DMS 273 treated with DMSO at 0.1 percent for 48 hours (cell line): ENCODE measurements at places on chromosomes 7 and 10.

DNA sequence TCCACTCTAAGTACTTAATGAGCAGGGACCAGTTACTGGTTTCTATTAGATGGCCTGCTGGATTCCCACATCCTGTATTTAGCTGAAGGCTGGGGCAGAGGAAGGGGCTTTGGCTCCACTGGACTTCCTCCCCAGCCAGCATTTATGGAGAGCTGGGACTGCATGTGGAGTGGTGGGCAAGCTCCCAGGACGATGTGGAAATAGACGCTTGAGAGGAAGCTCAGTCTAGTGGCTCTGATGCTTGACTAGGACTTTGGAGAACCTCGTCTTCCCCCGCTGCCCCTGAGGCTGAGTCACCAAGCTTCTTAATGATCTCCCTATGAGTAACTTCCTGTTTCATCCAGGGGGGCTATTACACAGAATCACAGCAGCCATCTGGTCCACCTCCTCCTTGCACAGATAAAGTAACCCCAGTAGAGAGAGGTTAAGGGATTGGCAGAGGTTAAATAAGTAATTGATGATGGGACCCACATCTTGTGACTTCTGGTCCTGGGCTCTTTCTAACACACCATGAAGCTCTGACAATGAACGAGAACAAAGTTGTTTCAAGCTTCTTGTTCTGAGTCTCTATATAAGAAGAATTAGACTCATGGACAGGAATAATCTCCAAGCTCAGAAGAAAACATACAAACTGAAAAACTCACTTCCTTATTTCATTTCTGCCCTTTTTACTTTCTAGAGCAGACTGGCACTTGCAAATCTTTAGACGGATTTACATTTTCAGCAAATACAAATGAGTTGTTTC, 126.2 kb downstream of the PRPF18 start:
- DNase-seq = peak; percentile 57

GRCh38 chr7:97317575-97317974, 200.1 kb downstream of the SDHAF3 start:
- no peak for DNase-seq

- no peak for DNase-seq
Observed at GRCh38 chr7:50974240-50974639, 191.5 kb upstream of the GRB10 start.

DNA sequence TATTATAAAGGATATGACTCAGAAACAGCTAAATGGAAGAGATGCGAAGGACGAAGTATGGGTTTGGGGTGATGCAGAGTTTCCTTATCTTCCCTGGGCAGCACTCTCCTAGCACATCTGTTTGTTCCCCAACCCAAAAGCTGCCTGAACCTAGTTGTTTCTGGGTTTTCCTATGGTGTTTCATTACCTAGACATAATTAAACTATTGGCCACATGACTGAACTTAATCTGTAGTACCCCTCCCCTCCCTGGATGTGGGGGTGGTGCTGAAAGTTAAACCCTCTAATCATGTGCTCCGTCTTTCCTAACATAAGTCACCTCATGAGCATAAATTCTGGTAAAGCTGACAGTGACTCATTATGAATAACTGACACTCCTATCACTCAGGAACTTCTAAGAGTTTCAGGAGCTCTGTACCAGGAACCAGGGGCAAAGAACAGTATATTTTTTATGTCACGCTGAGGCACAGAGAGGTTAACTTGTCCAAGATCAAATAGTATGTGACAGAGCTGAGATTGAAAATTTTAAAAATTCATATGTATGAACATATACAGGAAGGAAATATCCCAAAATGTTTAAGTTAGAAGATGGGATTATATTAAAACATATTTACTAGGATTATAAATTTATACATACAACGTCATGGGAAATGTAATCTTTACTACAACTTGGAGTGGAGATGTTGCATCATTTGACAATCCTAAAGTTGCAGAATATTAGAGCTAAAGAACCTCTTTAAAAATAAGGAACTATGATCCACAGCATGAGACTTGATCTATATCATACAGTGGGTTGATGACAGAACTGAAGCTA, 4.8 kb downstream of the STRIP2 start:
- no peak for DNase-seq

GRCh38 chr10:132674311-132674710, 111.6 kb downstream of the NKX6-2 start:
- DNase-seq = no peak

DNA sequence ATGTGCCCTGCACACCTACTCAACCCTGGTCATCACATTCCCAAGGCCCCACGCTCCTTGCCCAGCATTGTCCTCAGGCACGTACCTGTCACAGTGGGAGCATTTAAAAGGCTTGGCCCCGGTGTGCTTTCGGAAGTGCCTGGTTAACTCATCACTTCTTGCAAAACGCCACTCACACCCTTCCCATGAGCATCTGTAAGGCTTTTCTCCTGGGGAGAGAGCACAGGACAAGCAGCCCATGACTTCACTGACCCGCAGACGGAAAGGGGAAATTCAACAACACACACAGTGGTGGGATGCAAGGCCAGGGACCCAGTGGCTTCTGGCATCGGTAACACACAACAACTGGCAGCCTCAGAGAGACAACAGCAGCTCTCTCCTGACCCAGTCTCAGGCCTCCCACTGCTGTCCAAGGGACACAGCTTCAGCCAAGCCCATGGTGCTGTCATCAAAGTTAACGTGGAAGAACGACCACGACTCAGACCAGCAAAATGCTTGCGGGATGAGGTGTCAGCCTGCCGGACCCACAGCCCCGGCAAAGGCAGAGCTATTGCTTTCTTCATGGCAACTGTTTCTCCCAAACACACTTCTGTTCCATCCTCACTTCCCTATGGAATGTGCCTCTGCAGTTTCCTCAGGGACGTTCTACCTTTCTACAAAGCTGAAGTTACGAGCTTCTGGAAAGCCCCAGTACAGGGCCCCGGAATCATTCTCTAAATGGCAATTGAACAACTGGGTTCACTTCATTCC, 4.8 kb downstream of the KLF6 start:
- no peak for DNase-seq

DNA sequence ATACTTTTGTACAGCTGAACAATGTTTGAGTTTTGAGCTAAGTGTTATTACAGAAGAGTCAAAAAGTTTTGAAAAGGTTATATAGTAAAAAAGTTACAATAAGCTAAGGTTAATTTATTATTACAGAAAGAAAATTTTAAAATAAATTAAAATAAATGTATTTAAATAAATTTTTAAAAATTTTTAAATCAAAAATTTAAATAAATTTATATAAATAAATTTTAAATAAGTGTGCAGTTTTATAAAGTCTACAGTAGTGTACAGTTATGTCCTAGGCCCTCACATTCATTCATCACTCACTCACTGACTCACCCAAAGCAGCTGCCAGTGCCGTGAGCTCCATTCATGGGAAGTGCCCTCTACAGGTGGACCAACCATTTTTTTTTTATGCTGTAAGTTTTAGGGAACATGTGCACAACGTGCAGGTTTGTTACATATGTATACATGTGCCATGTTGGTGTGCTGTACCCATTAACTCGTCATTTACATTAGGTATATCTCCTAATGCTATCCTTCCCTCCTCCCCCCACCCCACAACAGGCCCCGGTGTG, 462.9 kb upstream of the ZMIZ1 start:
- DNase-seq = no peak

- DNase-seq = peak; percentile 47
Observed at GRCh38 chr7:35537067-35538023, 157.6 kb downstream of the HERPUD2 start.

DNA sequence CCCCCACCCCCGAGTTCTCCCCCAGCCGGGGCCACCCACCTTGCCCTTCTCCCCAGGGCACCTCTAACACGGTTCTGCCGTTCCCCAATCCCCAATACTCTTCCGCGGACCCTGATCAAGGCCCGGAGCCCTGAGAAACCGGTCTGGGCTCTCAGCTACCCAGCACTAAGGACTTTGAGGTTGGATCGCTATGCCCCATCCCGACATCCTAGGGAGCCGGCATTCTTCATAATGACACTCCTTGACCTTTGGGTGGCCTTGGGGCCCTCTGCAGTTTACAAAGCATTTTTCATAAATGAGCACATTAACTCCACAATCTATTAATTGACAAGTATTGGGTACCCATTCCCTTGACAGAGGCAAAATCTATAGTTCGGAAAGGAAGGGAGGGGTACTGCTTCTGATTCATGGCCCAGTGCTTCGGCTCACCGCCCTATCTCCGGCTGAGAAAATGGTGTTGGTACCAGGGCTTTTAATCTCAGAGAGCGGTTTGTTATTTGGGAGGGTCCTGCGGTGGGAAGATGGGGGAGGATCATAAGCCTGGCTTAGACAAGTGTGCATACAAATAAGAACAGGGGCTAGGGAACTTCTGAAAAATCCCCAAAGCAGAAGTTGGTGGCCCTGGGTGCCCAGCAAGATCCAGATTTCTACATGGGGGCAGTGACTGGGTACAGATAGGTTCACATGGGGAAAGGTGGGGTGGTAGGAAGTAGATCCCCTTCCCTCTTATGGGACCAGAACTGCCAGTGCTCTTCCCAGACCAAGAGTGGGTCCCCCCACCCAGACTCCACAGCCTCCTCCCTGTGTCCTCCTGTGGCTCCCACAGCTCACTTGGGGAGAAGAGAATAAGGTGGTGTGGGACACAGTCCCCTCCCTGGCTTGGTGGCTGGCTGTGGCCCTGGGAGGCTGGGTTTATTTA, 3.2 kb downstream of the IMPDH1 start:
- no peak for DNase-seq

DNA sequence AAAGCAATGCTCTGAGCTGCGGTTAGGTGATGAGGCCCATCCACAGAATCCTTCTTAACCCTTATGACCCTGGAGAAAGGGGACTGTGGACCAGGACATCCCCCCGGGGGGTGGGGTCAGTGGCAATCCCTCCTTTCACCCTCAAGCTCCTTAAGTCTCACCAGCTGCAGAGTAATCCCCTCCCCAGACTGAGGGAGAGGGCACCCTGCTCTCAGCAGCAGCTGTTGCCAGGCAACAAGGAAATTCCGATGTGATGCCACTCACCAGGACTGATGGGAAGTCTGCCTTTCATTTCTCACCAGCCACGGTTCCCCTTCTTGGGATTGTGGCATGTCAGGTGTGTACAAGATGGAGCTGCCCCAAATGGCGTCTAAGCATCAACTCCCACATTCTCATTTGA, 129.6 kb downstream of the DOCK1 start:
- no peak for DNase-seq

GRCh38 chr7:45435846-45436245, 138.3 kb upstream of the ADCY1 start:
- DNase-seq = no peak

DNA sequence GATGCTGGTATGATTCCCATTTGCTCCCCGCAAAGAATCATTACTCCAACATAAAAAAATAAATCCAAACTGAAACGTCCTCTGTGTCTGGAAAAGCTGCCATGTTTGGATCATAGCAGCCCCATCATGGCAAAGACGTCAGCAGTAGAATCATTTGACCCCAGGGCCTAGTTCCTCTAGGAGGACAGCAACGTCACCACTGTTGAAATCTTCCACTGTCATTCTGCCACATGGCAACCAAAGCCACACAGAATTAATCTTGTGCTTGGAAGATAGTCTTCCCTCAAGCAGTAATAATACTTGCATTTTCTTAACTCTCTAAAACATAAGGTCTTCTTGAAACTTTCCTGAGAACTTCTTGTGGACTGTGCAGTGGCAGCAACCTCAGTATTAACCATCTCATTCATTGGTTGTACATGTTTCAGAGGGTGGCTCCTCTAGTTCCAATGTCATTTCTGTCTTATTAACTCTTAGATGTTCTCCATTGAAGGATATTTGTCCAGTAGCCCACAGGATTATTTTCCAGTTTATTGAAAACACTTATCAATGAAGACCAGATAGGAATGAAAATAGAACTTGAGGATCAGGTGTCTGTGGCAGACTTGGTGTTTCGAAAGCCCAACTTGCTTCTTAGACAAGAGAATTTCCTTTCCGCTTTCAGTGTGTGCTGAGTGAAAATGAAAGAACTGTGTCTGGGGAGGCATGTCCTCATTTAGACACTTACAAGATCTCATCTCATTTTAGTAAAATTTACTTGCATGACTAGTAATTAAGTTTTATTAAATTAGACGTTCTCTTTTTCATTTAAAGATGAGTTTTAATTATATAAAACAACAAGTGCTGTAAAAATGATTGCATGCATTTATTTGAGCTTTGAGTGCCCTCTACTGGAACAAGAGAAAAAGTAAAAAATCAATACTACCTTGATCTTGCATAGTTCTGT, 28.9 kb upstream of the INHBA start:
- DNase-seq = no peak

DNA sequence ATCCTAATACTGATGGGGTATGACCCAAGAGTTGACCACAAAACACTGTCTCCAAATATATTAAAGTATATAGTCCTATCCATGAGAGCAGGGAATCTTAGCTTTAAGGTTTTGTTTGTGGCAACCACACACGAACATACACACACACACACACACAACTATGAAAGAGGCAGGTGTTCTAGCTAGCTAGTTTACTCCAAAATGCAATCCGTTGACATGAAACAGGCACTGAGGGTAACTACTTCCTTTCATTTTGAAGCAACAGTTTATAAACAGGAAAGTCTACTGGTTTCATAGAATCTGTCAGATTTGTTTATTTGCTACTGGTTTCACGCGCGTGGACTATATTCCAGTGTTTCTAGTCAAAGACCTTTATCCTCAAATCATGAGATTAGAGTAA, 14.8 kb downstream of the HTR5A start:
- DNase-seq = no peak

DNA sequence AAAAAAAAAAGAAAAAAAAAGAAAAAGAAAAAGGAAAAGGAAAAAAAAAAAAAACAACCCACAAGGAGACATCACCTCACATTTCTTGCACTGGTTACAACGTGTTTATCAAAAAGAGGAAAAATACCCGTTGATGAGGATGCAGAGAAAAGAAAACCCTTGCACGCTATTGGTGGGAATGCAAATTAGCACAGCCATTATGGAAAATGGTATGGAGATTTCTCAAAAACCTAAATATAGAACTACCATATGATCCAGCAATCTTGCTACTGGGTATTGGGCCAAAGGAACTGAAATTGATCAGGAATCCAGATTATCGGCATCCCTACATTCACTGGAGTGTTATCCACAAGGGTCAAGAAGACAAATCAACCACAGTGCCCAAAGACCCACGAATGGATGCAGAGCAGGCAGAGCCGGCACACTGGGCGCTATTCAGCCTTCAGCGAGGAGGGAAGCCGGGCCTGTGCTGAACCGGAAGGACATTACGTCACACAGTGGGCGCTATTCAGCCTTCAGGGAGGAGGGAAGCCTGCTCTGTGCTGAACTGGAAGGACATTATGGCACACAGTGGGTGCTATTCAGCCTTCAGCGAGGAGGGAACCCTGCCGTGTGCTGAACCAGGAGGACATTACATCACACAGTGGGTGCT, 258.7 kb downstream of the ZMYND11 start:
- no peak for DNase-seq

- no peak for DNase-seq
Observed at GRCh38 chr10:37703833-37704382, 153.5 kb downstream of the ZNF248 start.

- DNase-seq = no peak
Observed at GRCh38 chr7:51732951-51733350, 416.3 kb upstream of the COBL start.

- DNase-seq = no peak
Observed at GRCh38 chr7:73316521-73316920, 7.9 kb upstream of the NSUN5 start.

- no peak for DNase-seq
Observed at GRCh38 chr10:132110111-132110521, 44.4 kb downstream of the JAKMIP3 start.
